ENCODE measurements at places on chromosomes 1 and 21.

GRCh38 chr1:185157599-185158412, 839 bp downstream of the SWT1 start:
- DNase-seq: no peak

GRCh38 chr1:212437179-212437798, 4.6 kb downstream of the NENF start:
- DNase-seq: no peak

GRCh38 chr1:210477328-210477924, 148.7 kb downstream of the HHAT start:
- peak; percentile 33 for DNase-seq

DNA sequence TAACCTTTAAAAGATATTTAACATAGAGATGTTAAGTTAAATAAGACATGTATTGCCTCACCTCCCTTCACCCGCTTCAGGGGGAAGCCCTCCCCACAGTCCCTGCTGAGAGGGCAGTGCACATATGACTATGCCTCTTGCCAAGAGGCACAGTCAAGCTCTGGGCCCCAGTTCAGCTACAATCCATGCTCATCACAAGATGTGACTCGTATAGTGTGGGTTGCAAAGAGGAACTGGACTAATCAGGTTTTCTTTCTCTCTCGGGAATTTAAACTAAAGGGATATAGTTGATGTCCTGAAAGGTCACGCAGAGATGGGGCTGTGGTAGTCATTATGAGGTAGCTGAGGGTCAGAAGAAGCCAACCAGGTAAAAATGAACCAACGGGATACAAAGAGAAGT, 35.6 kb downstream of the LYST start:
- no peak for DNase-seq

DNA sequence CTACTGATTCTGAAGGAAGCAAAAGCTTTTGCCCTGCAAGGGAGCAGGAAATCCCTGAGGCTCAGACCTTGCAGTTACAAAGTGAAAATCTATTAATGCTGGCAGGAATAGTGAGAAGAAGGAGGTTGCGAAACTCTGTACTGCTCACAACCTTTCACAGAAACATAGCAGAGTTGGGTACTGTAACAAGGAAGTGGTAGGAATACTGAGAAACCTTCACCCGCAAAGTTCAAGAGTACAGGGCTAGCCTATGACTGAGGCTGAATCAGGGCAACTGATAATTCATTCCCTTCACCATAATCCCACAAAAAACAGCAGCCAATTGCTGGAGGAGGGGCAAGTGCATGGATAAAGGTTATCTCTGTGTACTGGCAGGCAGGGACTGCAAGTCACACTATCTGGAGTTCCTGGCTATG, 23.9 kb upstream of the KCTD3 start:
- DNase-seq: no peak

DNA sequence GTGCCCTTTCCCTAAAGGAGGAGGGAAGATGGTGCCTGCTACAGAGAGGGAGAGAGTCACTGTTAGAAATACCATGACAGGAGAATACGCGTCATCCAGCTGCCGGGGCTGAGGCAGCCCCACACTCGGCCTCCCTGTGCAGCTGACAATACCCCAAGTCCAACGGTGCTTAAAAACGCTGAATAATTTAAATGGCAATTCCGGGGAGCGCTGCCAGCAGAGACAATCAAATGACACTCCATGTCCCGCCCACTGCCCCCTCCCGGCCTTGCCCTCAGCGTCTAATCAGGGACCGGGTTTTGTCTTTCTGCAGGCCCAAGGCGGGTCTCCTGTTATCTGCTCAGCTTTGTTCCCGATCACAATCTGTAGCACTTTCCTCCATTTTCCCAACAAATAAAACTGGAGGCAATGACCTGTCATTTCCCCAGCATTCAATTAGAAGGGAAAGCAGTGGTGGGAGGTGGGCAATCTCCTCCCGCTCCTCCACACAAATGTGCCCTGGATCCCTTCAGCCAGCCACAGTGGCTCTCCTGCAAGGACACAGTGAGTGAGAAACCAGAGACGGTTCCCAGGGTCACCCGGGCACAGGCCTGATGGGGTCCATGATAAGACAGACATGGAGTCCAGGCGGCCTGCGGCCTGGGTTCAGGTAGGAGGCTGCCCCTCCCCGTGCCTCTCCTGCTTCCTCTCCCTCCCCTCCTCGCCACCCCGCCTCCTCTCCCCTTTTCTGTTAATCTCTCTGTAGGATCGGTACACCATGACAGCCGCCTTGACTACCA, 42.7 kb upstream of the AJAP1 start:
- DNase-seq: no peak

DNA sequence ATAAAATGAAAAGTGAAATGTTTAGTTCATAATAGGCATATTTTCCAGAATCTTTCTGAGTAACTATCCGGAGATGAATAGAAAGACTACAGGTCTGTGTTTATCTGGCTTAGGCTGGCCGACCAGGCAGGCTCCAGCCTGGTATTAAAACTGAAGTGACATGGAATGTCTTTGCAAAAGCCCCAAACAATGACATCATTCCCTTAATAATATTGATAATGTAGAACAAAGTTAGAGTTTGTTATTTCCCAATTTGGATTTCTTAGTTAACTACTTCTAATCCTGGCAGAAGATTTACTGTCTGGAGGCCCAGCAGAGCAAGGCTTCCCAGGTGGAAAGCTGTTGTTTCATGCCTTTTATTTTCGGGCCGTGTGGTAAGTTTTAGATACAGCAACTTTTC, 207.7 kb downstream of the GREM2 start:
- DNase-seq: no peak

DNA sequence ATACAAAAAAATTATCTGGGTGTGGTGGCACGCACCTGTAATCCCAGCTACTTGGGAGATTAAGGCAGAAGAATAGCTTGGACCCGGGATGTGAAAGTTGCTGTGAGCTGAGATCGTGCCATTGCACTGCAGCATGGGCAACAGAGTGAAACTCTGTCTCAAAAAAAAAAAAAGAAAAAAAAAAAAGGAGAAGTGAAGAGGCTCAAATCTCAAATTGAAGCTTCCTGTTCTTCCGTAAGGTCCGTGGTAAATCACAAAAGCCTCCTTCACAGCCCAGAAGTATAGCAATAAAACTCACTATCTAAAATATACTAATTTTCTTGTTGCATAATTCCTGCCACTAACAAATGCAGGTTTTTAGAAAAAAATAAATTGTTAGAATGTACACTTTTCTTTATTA, 498.2 kb upstream of the BRINP3 start:
- no peak for DNase-seq

DNA sequence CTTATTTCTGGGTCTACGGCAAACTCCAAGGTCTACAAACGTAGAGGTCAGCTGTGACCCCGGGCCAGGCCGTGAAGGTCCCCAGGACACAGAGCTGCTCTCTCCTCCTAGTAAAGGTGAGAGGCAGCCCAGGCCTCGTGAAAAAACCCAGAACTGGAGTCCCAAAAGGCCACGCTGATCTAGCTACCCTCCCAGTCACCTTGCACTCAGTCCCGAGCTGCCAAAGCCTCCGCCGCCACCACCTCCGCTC, 125 bp downstream of the ATP5PF start:
- DNase-seq: no peak

- no peak for DNase-seq
Observed at GRCh38 chr1:150183061-150183460, 33.3 kb downstream of the PLEKHO1 start.

DNA sequence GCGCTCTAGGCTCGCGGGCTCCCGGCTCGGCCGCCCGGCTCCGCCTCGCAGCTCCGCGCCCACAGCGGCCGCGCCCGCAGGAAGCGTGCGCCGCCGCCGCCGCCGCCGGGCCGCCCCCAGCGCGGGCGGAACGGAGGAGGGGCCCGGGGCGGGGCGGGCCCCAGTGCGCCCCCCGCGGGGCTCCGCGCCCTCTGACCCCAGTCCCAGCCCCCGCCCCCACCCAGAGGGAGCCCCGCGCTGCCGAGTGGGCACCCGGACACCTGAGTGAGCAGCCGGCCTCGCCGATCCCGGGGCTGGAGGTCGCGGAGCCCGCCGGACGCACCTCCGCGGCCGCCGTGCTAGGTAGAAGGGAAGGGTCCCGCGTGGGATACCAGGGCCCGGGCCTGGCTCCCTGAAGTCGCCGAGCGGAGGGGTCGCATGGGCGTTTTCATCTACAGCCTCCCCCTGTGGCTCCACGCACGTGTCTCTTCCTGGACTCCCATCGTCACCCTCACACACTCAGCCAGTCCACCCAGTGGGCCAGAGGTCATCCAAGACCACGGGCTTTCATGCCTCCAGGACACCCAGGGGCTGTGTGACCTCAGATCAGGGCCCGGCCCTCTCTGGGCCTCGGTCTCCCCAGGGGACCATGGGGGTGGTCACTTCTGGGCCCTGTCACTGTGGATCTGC, at the start of gene SDC3:
Gene SDC3 (minus strand): TSS at position 63 of the 669 bp plus-strand sequence. CDS start 172 bp downstream, outside the sequence.
- DNase-seq: no peak

DNA sequence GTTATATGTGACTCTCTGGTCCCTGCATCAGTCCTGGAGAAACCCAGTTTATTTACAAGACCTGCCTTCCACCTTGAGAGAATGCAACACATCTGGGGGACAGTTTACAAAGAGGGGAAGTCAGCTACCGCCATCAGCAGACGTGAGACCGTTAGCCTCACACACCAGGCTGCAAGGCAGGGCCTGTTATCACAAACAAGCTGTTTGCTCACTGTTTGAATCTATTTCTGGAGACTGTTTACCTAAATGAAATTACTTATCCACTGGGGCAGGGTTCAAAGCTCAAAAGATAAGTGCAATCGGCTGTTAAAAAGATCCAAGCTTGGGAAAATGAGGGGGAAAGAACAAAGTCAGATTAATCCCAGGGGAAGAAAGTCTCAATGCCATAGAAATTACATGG, 134.4 kb downstream of the ZNF281 start:
- DNase-seq: no peak

DNA sequence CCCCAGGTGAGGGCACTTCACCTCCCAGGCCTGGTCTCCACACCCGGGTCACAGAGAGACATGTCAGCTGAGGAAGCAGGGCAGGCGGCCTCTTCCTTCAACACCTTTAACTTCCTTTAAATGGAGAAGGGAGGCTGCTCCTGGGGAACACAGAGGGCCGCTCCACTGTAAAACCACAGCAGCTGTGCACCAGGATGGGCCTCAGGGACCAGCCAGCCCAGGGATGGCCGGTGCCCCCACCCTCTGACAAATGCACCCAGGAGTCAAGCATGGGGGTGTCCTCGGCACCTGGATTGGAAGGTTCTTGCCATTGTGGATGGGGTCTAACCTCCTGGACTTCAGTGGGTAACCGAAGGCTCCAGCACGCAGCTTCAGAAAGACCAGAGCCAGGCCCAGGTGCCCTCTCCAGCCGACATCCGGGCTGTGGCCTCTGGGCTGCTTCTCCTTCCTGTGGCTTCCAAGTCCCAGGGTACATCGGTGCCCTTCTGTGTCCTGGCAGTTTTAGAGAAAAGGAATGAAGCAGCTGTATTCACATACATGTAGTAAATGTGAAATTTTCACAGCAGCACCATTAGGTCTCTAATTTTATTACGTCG, 121.7 kb upstream of the COL6A1 start:
- DNase-seq: no peak

DNA sequence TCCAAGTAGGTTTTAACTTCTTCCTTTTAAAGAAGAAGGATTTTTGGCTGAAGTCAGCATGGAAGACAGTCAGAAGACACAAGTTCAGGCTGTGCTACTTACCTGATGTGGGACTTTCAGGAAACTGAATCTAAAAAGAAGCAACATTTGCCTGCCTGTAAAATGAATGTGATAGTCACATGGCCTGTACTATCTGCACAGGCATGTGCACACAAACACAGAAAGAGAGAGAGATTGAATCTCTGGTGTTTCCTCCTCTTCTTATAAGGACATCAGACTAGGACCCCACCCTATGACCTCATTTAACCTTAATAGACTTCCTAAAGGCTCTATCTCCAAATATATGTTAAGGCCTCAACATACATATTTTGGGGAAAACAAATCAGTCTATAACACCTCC, 542.9 kb downstream of the PLPP3 start:
- DNase-seq: no peak

GRCh38 chr1:184747089-184747955, 7.3 kb downstream of the EDEM3 start:
- DNase-seq: no peak

- no peak for DNase-seq
Observed at GRCh38 chr1:228317411-228317828, 89.2 kb downstream of the TRIM11 start.

GRCh38 chr1:174032671-174033222, 10.6 kb upstream of the RC3H1 start:
- no peak for DNase-seq

DNA sequence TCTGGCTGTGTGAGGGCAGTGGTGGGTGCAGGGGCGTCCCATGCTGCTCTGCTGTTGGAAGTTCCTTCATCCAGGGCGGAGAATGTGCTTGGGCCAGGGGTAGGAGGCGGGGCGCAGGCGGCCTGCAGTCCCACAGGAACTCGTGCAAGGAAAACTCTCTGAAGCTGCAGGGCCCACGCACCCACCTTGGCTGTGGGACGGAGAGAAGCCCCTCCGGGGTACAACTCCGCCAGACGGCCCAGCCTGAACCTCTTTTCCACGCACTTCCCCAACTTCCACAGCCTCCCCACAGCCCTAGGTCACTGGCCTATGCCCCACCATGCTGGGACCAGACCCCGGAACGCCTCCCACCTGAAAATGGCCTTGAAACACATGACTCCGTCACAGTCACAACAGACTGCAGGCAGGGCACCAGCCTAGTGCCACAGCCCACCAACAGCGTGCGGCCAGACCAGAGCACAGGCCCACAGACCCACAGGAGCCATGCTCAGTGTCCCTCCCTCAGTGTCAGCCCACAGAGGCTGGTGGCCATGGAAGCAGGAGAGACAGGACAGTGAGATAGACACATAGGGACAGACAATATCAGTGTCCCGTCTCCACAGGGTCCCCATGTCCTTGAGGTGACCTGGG, 47.8 kb downstream of the WNT9A start:
- DNase-seq: no peak

DNA sequence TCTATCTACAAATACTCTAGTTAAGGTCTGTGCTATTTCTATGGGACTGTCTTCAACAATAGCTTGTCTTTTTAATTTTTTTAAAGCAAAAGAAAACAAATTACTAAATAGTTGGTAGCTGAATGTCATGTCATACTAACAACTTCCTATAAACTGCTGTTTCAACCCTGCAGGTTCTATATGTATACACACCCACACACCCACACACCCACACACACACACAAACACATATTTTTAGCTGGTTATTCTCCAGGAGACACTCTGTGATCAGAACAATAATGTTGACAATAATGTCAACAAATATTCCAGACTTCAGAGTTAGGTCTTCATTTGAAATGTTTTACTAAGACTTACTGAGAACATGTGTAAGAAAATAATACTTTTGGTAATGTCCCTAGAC, 66.7 kb downstream of the AK5 start:
- no peak for DNase-seq

DNA sequence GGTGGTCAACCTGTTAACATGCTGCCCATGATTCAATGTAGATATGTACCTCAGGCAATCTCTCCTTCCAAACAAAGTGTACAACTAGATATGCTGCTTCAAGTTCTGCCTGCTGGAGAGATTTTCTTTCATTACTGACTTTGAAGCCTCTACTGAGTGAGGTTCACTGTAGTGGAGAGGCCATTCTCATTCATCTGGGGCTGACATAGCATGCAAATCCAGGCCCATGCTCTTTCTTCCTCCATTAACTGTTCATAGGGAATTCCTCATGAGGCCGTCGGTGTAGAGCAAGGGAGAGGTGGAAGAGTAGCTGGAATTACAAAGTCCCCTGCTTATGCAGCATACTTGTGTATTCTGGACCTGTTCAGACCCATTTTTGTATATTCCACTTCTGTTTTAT, 38.6 kb downstream of the VANGL2 start:
- DNase-seq: no peak
